GM13977 (cell line): ENCODE measurements at places on chromosomes 13 and 19.

- no peak for DNase-seq
Observed at GRCh38 chr19:50178859-50179537, 15.9 kb upstream of the IZUMO2 start.

DNA sequence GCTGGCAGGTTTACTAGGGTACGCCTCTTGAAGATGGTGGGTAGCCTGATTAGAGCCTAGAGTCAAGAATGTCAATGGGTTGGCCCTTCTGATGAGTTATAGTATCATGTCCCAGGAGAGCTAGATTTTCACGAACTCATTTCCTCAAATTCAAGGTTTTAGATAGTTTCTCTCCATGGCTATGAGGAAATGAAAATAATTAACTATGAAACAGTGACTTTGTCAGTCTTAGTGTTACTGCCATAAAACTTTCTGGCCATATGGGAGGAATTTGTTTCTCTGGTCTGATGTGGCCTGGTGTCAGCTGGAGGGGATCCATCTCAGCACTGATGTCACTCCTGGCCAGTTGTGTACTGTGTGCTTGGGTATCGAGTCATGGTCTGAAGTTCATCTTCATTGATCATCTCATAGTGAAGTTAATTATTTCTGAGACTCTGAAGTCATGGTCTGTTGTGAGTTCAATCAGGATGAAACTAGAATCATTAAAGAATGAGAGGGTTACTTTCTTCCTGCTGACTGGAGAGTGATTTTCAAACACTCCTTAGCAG is 49.4 kb upstream of the TNFSF11 start:
- DNase-seq: no peak

- no peak for DNase-seq
Observed at GRCh38 chr13:91368676-91369440, 21.4 kb downstream of the MIR17HG start.

DNA sequence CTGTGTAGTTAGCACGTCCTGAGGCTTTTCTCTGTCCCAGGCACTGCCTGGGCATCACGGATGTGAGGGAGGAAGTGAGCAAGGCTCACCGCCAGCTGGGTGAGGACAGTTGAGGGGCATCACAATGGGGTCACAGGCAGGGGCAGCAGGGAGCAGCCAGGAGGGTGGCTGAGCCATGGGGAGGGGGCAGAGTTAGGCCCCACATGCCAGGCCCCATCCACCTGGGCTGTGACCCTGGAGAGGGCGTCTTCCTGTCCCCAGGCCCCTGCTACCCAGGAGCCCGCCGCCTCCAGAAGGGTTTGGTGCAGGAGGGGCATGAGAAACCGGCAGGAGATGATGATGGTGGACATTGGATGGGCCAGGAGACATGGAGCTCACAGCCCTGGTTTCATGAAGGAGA is 56.8 kb upstream of the F7 start:
- no peak for DNase-seq

DNA sequence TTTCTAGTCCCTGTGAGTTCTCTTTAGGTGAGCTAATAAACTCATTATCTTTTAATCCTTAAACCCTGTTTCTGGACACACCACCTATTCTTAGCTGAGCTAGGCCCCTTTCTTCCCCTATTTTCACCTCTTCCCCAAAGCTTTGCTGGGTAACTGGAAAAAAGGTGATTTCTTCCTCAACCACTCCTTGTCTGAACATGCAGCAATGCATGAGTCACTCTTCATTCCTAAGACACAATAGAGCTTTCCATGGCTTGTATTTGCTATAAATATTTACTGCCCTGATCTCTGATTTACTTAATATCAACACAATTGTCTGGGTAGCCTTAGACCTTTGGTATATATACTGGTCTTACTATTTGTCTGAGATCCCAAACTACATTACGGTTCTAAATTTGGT is 370.9 kb downstream of the KLF5 start:
- DNase-seq: no peak

DNA sequence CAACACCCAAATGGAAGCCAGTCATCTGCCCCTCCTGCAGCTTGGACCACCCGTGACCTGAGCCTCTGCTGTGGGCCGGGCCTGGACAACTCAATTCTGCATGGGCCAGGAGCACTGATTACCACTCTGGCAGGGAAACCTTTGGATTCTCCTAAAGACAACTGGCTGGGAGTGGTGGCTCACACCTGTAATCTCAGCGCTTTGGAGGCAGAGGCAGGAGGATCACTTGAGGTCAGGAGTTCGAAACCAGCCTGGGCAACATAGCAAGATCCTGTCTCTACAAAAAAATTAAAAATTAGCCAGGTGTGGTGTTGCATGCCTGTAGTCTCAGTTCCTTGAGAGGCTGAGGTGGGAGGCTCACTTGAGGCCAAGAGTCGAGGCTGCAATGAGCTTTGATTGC is 6.5 kb downstream of the EPS15L1 start:
- no peak for DNase-seq

DNA sequence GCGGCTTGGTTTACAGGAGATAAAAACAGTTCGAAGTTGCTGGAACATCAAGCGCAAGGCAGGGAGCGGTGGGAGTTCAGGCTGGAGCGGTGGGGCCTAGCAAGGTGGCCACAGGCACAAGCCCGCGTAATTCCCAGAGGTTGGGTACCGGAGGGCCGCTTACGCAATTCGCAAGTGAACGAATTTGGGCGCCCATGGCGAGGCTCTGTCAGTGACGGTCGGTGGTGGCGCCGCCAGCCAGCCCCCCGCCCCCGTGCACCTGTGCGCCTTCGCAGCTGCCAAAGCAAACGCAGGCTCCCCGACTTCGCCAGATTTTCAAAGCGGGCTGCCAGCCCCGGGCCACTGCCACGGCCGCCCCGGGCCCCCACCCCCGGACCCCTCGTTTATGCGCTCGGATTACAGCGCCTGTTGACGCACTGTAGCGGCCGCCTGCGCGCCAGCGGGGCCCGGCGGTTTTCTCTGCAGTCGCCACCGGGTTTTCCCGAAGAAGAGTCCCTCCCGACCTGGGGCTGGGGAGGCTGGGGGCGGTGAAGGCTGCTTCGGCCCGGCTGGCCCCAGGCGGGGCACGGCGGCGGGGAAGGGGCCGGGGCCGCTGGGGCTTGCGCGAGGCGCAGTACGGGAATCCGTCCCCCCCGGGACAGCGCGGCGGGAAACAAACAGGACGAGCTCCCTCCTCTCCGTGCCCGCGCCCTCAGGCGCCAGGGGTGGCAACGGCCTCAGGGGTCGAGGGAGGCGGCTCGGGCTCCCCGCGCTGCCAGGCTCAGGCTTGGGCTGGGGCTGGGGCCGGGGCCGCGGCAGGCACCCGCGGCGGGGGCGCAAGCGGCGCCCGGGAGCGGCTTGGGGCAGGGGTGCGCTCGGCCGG is 709 bp downstream of the N4BP2L1 start:
- DNase-seq: peak; percentile 56

GRCh38 chr19:4991996-4992698 is 23.2 kb downstream of the KDM4B start:
- DNase-seq: no peak

DNA sequence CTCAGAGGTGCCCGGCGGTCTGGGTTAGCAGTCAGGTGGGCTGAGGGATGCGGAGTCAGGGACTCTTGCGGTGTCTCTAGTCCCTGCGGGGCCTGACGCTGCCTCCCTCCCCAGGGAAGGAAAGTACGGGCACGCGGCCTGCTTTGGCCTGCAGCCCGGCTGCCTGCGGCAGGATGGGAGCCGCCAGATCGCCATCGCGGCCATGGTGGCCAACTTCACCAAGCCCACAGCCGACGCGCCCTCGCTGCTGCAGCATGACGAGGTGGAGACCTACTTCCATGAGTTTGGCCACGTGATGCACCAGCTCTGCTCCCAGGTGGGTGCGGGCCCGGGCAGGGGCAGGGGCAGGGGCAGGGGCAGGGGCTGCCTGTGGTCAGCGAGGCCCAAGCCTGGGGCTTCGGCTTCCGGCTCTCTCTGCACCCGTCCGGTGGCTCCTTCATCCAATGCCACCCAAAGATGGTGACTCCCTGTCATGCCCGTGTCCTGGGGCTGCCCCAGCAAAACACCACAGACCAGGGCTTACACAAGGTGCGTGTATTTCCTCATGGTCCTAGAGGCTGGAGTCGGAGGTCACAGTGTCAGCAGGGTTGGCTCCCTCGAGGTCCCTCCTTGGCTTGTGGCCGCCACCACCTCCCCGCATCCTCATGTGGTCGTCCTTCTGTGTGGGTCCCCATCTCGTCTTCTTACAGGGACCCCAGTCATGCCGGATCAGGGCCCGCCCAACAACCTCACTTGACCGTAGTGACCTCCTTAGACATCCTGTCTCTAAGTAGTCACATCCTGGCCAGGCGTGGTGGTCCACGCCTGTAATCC is 11.3 kb upstream of the ZNF554 start:
- no peak for DNase-seq

DNA sequence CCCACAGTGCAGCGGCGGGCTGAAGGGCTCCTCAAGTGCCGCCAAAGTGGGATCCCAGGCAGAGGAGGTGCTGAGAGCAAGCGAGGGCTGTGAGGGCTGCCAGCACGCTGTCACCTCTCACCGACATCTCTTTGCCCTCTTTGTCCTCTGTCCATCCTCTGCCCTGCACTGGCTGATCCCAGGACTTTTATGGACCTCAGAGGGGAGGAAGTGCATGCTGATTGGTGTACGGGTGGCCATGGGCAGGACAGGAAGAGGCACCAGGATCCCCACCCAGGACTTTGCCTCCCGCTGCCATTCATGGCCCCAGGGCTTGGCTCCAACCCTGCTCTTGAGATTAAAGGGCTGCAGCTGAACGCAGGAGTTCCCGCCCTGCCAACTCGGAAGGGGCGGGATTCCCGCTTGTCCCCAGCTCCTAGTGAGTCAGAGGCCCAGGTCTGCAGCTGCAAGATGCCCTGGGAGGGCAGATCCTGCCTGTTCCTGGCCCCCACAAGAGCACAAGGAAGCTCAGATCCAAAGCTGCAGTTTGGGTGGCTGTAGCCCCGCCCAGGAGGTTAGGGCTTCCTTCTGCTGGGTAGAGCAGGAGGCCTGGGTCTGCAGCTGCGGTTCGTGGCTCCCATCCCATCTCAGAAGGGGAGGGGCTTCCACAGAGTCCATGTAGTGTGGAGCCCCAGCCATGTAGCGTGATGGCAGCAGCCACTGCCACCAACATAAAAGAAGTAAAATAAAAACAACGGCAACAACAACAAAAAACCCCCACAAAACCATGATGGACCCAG is 1716.7 kb downstream of the SLITRK1 start:
- DNase-seq: no peak

GRCh38 chr19:45331411-45331810 is 8.7 kb upstream of the CKM start:
- no peak for DNase-seq

DNA sequence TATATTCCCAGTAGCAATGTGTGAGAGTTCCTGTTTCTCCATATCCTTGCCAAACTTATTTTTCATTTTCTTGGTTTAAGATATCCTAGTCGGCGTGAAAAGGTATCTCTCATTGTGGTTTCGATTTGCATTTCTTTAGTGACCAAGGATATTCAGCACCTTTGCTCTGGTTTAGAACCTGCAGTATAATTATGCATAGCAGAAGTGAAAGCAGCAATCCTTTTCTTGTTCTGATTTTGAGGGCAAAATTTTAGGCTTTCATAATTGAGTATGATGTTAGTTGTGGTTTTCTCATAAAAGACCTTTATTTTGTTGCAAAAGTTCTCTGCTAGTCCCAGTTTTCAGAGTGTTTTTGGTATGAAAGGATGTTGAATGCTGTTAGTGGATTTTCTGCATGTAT is 491.0 kb downstream of the FGF9 start:
- DNase-seq: peak; percentile 22

- DNase-seq: no peak
Observed at GRCh38 chr19:39759457-39760184, 19.0 kb upstream of the LEUTX start.

DNA sequence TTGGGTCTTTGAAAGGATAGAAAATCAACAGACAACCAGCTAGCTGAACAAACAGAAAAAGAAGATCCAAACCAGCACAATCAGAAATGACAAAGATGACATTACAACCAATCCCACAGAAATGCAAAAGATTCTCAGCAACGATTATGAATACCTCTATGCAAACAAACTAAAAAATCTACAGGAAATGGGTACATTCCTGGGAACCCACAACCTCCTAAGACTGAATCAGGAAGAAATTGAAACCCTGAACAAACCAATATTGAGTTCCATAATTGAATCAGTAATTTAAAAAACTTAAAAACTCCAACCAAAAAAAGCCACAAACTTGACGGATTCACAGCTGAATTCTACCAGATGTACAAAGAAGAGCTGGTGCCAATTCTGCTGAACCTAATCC is 20.9 kb upstream of the C1QTNF9B start:
- DNase-seq: no peak

DNA sequence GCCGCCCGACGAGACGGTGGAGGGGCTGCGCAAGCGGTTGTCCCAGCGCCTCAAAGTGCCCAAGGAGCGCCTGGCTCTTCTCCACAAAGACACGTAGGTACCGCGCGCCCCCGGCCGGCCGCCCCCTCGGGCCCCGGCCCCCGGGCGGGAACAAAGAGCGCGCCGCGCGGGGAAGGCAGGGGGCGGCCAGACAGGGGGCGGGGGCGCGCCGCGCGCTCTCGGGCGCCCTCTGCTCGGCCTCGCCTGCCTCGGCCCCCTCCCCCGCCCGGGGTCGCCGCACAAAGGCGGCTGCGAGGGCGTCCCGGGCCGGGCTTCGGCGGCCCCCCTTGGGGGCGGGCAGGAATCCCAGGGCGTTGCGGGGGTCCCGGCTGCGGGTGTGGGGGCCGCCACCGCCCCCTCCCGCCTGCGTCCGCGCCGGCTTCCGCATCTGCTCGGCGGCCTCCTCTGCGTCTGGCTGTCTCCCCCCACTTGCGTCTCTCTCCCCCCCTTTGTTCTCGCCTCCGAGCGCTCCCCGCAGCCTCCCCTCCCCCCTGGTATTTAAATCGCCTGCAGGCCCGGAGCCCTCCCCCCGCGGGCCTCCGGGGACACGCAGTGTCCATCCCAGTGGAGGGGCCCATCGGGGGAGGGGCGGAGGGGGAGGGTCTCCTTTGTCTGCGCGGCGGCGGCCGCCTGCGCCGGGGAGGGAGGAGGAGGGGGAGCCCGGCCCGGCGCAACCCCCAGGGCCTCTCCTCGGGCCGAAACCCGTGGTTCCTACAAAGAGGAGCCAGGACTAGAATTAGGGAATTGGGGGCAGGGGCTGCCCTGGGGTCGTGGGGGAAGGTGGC is 2.3 kb downstream of the MIDN start:
- DNase-seq: peak; percentile 75

GRCh38 chr19:2455851-2456570 is 748 bp downstream of the LMNB2 start:
- peak; percentile 92 for DNase-seq

- DNase-seq: no peak
Observed at GRCh38 chr19:14165990-14166830, 29.8 kb upstream of the ASF1B start.

DNA sequence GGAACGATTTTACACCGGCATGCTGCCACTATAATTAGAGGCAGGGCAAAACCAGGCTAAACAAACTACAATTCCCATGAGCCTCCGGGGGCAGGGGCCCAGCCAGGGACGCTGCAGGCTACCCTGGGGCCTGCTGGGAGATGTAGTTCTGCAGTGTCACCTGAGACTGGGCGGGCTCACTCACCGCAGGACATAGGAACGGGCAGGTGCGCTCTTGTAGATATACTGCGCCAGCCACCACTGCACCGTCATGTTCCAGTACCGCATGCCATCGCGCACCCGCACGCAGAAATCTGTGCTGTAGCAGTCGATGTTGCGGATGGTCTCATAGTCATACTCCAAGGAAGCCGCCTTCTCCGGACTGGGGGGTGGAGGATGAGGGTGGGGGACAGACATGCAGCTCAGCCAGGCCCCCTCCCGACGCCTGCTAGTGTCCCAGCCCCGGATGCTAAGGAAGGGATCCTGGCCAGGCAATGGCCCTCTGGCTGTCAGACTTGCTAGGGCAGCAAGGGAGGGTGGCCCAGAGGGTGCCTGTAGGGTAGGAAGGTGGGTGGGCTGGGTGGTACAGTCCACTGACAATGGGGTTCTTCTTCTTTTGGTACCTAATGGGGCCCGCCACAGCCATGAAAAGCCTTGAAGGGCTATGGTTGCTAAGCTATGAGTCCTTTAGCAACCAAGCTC is 5.8 kb upstream of the TMC4 start:
- DNase-seq: no peak
